Progenitor cell of endocrine pancreas (in vitro differentiated cells): ENCODE measurements at places on chromosomes 7 and 10.
A peak's percentile ranks its signal among the peaks of the same experiment; 100 is the strongest.

GRCh38 chr7:1705856-1706255, 35.8 kb downstream of the ELFN1 start:
- peak; percentile 0 for DNase-seq

DNA sequence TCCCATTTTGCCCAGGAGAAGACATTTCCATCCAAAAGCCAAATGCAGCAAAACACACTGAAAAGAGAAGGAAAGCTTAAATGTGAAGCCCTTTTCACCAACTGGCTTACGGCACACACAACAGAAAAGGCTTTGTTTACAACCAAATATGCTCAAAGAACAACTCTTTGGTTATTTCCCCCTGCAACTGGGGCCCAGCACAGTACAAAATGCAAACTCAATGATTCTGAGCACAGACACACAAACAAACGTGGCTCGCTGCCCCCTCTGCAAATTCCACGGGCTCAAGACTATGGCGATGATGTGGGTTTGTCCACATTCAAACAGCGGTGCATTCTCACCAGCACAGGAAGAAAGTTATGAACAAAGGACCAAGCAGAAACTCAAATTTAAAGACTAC, 5.3 kb downstream of the CPXM2 start:
- no peak for DNase-seq

DNA sequence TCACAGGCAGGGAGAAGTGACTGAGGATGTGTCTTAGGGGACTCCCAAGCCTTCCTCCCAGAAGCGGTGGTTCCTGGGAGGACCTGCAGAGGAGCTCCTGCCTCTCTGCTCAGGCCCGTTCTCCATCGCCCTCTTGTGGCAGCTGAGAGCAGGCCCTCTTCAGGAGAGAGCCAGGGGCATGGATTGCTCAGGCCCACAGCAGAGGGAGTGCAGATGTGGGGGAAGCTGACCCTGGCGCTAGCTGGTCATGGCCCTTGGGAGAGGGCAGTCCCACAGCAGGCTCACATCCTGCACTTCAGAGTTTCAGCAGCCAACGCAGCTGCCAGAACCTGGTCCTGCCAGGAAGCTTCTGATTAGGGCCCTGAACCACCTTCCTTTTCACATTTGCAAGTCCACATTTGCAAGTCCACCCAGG, 94.8 kb upstream of the TARP start:
- DNase-seq = peak; percentile 62

GRCh38 chr10:104089621-104090020, 3.9 kb upstream of the COL17A1 start:
- no peak for DNase-seq

GRCh38 chr7:80533287-80533686, 21.4 kb upstream of the GNAT3 start:
- DNase-seq = no peak

- no peak for DNase-seq
Observed at GRCh38 chr10:5529702-5530411, 5.1 kb downstream of the CALML3 start.

- no peak for DNase-seq
Observed at GRCh38 chr7:55019191-55019690, 424 bp downstream of the EGFR start.
